ENCODE measurements at places on chromosomes 3 and 15.
A peak's percentile ranks its signal among the peaks of the same experiment; 100 is the strongest.

DNA sequence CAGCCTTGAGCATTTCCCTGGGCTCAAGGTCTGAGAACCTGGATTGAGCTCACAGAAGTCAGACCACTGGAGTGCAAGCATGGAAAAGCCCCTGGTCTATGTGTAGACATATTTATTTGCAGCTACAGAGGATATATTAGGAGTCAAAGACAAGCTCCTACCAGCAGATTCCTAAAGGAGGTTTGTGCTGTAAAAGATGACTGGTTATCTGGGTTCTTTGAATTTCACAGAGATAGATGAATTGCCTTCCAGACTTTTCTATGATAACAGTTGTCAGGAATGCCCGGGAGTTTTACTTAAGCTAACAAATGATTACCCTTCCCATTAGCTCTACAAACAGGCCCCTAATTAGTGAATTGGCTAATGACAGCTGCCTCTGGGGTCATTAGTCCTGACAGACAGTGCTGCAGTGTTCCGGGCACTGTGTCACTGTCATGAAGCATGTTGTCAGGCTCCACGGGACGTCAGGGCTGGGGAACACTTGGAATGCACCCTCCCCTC is 48.8 kb upstream of the PLXNA1 start:
- no peak for DNase-seq

DNA sequence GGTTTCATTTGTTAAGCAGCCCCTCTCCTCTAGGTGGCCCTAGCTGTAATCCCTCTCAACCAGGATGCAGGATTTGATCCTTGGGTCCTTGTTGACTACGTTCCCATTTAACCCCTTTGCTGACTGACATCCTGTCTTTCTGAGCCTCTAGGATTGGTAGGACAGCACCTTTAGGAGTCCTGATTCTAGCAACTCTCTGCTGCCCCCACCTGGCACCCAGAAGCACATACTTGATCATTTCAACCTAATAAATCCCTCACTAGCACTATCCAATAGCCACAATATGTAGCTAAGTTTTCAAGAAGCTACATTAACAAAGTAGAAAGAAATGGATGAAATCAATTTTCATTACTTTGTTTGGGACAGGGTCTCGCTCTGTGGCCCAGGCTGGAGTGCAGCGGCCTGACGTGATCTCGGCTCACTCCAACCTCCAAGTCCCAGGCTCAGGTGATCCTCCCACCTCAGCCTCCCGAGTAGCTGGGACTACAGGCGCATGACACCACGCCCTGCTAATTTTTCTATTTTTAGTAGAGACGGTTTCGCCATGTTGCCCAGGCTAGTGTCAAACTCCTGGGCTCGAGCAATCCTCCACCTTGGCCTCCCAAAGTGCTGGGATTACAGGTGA is 28.3 kb downstream of the RSL24D1 start:
- peak; percentile 78 for DNase-seq

DNA sequence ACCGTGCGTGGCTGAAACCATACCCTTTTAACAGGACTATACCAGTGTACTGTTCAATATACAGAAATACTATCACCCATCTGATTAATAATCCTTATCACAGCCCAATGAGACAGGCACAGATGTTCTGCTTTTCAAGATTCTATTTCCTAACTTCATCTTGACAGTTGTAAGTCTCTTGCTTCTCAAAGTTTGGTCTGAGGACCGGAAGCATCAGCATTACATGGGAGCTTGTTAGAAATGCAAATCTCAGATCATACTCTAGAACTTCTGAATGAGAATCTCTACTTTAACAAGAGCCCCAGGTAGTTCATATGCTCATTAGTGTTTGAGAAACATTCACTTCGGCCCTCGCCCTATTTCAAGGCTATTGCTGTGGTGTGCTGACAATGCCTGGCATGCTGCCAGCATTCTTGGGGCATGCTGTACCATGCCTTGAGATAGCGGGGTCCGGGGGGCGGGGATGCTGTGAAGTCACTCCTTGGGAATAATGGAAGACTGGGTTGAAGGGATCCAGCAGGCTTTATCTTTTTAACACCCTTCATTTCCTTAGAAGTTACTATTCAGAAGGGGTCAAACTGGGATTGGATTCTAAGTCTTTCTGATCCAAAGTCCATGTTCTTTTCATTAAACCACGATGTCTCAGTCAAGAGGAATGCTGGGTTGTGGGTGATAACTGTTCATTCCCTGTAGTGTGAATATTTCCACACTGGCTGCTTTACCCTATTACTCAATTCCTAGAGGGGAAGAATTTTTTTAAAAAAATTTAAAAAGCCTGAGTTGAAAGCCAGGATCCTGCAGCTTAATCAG is 194.7 kb downstream of the LPP start:
- peak; percentile 12 for DNase-seq

GRCh38 chr3:163753033-163753432 is 1325.3 kb downstream of the SI start:
- DNase-seq, result no peak

DNA sequence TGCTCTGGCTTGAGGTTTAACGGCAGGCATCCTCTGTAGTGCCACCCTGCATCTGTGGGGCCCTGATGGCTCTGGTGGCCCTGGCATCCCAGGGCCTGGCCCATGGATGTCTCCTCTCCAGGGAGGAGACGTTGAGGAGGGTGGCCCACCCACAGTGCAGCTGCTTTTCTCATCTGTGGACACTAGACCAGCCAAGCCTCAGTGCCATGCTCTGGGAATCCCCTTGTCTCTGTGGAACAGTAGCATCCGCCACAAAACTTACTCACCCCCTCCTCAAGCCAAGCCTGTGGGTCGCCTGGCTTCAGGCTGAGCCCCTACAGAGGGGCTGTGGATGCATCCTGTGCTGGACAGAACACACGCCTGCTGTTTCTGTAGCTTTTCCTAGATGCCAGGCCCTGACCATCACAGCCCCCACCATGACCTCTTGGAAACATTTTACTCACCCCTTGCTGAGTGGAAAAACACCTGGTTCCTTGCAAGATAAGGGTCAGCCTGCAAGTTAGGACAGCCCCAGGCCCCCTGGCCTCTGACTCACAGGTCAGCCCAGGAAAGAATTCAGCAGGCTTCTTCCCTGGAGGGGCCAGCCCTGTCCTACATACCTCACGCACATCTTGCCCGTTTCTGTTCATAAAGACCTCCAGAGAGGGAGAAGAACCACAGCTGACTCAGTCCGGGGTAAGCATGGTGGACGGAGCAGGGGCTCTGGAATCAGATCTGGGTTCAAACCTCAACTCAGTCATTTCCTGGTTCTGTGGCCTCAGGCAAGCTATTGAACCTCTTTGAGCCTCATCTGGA is 19.0 kb downstream of the PAK6 start:
- no peak for DNase-seq

- DNase-seq, result no peak
These were observed 237.7 kb downstream of the NR1D2 start for GRCh38 chr3:24182756-24183155.

DNA sequence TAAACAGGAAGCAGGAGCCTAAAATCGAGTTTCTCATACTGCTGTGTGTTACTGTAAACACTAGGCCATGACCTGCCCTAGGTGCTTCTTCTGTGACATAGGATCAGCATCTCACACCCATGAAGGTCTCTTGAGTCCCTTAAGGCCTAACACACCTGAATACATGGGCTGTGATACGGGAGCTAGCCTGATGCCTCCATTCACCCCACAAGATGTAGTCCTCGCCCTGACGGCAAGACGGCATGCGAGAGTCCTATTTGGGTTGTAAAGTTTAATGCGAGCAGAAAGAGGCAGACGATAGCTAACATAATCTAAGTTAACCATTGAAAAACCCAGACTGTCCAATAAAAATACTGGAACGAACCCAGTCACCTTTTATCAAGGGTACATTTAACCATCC is 241.1 kb upstream of the ICE2 start:
- DNase-seq, result no peak

- DNase-seq, result no peak
These were observed 43.8 kb downstream of the MSL2 start for GRCh38 chr3:136152176-136152843.
